Activated naive CD8-positive, alpha-beta T cell treated with anti-CD3 and anti-CD28 coated beads, Interleukin-2, amount 10 ng/mL, durations not matched to agents 7 days and 5 days (primary cell): ENCODE measurements at places on chromosomes 7 and 10.

DNA sequence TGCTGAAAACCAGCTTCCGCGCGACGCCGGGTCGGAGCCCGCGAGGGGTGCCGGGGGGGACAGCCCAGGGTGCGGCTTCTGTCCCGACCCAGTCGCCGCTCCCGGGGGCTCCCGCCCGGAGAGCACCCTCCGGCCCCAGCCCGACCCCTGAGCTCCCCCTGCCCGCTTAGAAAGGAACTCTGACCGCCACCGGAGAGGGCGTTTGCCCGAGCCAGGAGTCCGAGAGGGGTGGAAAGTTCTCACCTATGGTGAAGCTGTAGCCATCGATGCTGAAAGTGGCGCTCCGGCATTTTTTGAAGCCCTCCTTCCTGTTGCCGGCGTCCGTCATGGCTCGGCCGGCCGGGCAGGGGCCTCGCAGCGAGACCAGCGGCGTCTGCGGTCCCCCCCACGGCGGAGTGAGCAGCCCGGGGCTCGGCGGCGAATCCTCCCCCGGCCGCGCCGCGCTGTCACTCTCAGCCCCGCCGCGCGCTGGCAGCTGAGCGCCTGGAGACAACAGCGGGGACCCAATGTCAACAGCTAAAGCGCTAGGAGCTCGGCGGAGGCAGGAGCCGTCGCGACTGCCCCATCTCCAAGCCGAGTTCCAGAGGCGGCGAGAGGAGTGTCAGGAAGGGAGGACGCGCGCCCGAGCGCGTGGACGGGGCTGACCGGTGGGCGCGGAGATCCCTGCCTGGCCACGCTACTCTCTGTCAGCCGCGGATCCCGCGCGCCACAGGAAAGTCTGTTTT is 191.6 kb downstream of the LSM5 start:
- DNase-seq: no peak

GRCh38 chr10:35435824-35436223 is 99.5 kb downstream of the CCNY start:
- no peak for DNase-seq

- no peak for DNase-seq
Observed at GRCh38 chr10:111429288-111430028, 352.6 kb downstream of the ADRA2A start.

GRCh38 chr7:33186192-33186591 is 56.8 kb downstream of the BBS9 start:
- DNase-seq: no peak

DNA sequence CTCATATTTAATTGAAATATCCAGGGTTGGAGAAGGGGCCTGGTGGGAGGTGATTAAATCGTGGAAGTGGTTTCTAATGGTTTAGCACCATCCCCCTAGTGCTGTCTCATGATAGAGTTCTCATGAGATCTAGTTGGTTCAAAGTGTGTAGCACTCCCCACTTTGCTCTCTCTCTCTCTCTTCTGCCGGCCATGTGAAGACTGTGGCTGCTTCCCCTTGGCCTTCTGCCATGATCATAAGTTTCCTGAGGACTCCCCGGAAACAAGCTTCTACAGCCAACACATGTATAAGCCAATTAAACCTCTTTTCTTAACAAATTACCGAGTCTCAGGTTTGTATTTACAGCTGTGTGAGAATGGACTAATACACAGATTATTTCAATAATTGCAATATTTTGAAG is 305.8 kb upstream of the KCND2 start:
- no peak for DNase-seq

DNA sequence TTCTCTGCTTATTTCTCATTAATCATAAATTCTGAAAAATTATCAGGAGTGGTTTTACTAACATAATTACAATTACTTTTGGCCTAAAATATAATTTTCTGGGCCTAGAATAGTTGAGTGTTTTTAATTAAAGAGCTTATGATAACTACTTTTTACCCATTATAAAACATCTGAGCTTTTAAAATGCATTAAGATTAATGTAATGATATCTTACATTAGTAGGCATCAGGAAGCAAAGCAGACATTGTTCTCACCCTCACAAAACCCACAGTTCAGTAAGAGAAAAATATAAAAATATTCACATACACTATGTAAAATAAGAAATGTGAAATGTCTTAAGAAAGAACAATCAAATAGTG is 443.7 kb upstream of the SEMA3A start:
- DNase-seq: no peak

- no peak for DNase-seq
Observed at GRCh38 chr7:31145339-31145738, 93.2 kb downstream of the ADCYAP1R1 start.

DNA sequence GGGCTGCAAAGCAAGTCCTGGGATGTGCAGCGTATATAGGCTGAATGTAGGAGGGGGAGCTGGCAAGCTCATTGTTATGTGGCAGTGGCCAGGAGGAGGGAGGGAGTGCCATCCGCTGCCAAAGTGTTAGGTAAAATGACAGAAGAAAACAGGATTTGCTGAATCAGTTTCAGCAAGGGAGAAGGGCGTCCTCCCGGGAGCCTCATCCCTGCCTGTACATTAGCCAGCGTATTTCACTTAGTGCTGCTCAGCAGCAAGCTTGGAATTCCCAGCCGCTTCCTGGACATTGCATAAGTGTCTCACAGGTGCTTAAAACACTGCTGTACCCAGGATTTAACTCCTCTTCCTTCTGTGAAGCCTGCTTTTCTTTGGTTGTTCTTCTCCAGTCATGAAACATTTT is 2.5 kb downstream of the NIPSNAP2 start:
- DNase-seq: no peak

- peak; percentile 40 for DNase-seq
Observed at GRCh38 chr7:129607471-129608120, 3.9 kb upstream of the NRF1 start.

GRCh38 chr10:71457908-71458307 is 61.2 kb downstream of the CDH23 start:
- no peak for DNase-seq

- no peak for DNase-seq
Observed at GRCh38 chr10:5892007-5892406, 2.0 kb downstream of the FBH1 start.

DNA sequence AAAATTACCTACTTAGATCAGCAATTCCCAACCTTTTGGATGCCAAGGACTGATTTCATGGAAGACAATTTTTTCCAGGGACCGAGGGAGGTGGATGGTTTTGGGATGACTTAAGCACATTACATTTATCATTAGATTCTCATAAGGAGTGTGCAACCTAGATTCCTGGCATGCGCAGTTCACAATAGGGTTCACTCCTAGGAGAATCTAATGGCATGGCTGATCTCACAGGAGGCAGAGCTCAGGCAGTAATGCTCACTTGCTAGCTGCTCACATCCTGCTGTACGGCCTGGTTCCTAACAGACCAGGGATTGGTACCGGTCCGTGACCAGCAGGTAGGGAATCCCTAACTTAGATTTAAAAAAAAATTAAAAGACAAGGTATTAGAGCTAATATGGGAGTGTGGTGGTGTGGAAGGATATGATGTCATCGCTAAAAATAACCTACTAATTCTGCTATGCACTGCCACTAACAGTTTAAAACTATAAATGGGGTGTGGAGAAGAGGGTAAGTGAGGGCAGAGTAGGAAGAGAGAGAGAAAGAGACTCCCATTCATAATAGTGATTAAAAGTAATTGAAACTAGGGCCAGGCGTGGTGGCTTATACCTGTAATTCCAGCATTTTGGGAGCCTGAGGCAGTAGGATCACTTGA is 282.7 kb downstream of the BAMBI start:
- DNase-seq: no peak

DNA sequence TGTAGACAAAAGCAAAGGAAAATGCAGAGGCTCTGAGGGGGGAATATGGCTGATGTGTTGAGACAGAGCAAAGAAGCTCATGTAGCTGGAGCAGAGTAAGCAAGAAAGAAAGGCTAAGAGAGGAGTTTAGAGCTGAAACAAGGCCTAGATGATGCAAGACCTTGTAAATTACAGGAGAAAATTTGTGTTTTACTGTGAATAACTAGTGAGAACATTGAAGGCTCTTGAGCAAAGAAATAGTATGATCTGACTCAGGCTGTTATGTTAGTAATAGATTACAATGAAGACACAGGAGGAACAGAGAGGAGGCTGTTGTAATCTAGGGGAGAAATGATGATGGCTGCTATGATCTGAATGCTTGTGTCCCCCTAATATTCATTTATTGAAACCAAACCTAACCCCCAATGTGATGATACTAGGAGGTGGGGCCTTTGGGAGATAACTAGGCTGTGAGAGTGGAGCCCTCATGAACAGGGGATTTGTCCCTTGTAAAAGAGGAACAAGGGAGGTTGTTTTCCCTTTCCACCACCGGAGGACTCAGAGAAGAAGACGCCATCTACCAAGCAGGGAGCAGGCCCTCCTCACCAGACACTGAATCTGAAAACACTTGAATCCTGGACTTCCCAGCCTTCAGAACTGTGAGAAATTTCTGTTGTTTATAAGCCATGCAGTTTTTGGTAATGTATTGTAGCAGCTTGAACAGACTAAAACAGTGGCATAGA is 394.9 kb downstream of the HTR7 start:
- no peak for DNase-seq

GRCh38 chr10:108848046-108848445 is 1075.3 kb downstream of the XPNPEP1 start:
- DNase-seq: no peak

GRCh38 chr7:147406521-147407135 is 1183.9 kb upstream of the C7orf33 start:
- no peak for DNase-seq

DNA sequence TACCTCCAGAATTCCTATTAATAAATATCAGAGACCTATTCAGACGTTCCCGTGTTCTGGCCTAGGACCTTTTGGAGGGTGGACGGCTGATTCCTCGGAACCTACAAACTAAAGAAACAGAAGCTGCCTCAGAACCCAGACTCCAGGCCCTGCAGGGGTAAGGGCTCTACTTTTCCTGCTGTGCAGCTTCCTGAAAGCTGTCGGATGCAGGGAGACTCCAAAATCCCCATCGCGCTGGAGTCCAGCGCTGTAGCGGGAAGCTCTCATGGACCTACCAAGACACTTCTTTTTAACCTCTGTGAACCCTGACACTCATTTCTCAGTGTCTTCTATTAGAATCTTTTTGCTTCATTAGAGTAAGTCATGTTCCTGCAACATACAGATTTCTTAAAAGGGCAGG is 244.5 kb upstream of the PITRM1 start:
- DNase-seq: no peak

DNA sequence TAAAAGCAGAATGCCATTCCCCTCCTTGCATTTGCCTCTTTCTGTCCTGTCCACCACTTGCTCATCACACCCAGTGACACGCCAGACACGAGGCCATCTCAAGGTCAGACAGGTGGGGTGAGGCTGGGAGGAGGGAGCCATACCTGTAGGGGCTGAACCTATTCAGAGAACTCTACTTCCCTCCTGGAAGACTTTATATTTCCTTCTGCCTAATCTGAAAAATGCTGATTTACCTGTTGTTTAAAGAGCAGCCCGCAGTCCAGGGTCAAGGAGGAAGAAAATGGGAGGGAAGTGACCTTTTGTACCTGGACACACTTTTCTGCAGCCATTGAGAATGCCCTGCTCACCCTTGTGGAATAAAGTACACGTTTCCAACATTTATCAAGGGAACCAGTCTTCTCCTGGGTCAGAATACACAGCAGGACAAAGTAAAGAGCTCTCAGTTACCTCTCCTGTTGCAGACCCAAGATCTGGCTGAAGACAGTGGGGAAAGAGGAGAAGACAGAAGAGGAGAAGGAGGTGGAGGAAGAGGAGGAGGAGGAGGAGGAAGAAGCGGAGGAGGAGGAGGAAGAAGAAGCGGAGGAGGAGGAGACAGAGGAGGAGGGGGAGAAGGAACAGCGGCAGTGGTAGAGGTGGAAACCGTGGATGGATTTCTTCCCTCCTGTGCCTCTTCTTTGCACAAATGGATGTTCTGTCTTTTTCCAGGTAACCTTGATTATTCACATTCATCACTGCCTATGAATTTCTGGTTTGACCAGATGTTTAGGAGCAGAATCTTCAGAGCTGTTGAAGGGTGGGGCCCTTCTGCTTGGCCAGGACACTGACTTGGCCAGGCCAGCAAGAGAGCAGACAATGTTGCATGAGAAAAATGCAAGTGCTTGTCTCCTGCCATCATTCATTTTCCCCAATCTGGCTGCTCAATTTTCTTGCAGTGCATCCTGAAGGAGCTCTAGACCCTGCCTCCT is 1.2 kb upstream of the BLNK start:
- no peak for DNase-seq

- no peak for DNase-seq
Observed at GRCh38 chr7:20144801-20145200, 72.4 kb downstream of the MACC1 start.

GRCh38 chr10:78974617-78975317 is 94.0 kb upstream of the ZMIZ1 start:
- DNase-seq: peak; percentile 55

GRCh38 chr10:127046975-127047877 is 142.0 kb downstream of the DOCK1 start:
- no peak for DNase-seq

- DNase-seq: no peak
Observed at GRCh38 chr10:100007231-100008141, 2.3 kb downstream of the DNMBP start.
